Activated CD8-positive, alpha-beta memory T cell treated with anti-CD3 and anti-CD28 coated beads, Interleukin-2, amount 50 U/mL, for 48 hours (primary cell): ENCODE measurements at places on chromosomes 3 and 15.

GRCh38 chr3:23640471-23641146 is 165.1 kb upstream of the UBE2E1 start:
- DNase-seq, result no peak

GRCh38 chr3:160870327-160870726 is 114.3 kb downstream of the PPM1L start:
- DNase-seq, result no peak

GRCh38 chr3:110492876-110493275 is 578.7 kb upstream of the NECTIN3 start:
- DNase-seq, result no peak

DNA sequence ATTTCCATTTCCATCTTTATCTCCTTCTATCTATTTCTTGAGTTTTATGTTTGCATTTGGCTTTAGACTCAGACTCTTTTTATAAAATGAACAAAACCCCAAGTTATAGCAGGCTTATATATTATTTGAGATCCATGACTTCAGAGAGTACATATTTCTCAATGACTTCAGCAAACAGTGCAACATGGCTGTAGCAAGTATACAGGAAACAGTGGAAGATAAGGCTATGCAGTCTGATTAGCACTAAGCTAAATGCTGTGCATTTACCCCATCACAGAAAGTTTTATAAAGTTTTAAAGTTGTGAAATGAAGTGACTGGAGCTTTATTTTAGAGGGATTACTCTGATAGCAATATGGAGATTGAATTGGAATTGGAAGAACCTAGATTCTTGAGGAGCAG is 463.5 kb upstream of the TGFBR2 start:
- no peak for DNase-seq

DNA sequence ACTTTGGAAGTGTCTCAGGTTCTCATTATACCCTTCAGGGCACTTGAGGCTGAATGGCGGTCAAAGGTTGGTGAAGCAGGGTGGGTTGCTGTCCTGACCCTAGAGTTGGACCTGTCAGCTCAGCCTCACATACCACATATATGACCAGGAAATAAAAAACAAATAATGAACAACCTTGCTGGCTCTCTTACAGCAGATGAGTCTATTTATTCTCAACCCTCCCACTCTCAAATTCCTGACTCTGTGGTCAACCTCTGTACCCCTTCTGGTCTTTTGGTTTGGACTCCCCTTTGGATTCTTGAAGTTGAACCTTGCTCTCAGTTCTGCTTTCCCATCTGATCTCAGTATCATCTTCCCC is 16.9 kb downstream of the PPP2R3A start:
- no peak for DNase-seq

- DNase-seq, result no peak
Observed at GRCh38 chr3:172536505-172536904, 13.3 kb upstream of the TNFSF10 start.

GRCh38 chr15:31382713-31383045 is 56.0 kb downstream of the KLF13 start:
- DNase-seq, result no peak

- no peak for DNase-seq
Observed at GRCh38 chr3:197038679-197039462, 9.3 kb upstream of the MELTF start.

DNA sequence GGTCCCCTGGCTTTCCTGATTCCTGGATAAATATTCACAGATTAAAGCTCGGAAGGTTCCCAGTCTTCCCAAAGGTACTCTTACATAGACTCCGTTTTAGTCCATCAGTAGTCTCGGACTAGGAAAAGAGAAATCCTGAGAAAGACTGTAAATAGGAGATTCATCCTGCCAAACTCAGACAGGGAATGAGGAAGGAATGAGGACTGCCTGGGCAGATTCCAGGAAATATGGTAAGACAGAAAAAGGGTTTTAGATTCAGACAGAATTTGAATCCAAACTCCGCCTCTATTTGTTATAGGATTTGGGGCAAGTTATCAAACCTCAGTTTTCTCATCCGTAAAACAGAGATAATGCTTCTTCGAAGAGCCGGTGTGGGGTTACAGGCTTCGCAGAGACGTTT is 77.8 kb upstream of the VGLL4 start:
- DNase-seq, result no peak

- DNase-seq, result no peak
Observed at GRCh38 chr15:61621146-61621545, 392.0 kb upstream of the RORA start.

- no peak for DNase-seq
Observed at GRCh38 chr3:55661141-55661540, 174.0 kb upstream of the WNT5A start.

DNA sequence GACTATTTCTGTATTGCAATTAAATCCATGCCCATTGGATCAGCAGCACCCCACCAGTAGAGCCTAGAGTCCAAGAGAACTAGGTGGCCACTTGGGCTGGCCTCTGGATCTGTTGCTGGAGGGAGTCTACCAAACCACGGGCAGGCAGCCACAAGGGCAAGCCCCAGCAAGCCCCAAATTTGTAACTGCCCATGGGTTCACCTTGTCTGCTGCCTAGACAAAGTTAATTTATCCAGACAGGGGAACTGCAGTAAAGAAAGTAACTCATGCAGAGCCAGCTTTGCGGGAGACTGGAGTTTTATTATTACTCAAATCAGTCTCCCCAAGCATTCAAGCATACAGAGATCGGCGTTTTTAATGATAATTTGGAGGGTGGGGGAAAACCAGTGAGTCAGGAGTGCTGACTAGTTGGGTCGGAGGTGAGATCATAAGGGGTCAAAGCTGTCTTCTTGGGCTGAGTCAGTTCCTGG is 74.0 kb upstream of the TERB2 start:
- DNase-seq, result peak; percentile 61

DNA sequence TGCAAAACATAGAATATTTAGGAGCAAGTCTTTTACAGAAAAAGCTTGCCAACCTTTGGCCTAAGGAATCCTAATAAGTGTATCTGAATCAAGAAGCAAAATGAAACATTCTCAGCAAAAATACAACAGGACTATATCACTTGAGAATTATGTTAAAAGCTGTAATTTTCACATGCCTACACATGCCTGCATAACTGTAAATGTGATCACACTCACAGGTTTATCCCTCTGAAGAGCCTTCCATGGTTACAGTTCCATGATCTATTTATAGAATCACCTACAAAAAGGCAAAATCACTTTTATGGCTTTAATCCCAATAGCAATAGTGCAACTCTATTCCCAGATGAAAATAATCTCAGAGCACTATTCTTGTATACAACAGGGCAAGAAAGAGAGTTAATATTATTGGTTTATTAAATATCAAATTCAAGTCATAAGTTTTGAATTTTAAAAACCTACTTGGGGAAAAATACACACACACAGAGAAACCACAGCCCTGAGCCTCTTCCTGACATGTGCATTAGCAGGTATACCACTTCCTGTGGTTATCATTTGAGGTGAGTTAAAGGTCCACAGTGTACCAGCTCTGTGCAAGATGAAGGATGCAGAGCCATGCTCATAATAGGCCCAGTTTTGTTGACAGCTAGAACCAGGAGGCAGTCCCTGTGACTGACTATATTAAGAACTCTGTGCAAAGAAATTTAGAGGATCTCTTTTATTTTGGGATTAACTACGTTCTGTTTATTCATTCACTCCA is 252.5 kb upstream of the TGFBR2 start:
- no peak for DNase-seq

DNA sequence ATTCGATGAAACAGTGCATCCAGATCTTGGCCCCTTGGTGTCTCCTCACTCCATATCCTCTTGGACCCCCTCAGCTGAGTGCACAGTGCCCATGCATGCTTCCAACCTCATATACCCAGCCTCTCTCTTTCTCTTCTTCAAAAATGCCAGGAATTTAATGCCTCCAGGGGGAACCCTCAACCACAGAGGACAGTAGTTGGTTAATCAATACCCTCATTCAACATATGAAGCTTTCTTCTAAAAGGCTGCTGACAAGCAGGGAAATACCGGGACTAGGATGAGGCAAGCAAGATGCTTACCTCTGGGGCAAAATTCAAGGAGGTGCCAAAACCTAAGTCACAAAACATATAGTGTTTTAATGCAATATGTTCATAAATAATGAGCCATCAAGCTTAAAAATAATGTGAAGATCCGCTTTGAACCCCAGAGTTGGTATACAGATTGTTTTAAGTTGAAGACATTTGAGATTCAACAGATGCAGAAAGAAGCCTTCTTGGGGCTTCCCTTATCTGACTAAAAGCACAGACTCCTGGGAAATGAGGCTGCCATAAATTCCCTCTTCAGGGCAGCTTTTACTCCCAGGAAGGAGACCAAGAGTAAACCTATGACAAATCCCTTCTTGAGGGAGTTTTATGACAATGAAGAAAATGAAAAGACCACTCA is 48.2 kb upstream of the FHIT start:
- no peak for DNase-seq

- no peak for DNase-seq
Observed at GRCh38 chr15:22888120-22888859, 49.8 kb downstream of the NIPA2 start.

DNA sequence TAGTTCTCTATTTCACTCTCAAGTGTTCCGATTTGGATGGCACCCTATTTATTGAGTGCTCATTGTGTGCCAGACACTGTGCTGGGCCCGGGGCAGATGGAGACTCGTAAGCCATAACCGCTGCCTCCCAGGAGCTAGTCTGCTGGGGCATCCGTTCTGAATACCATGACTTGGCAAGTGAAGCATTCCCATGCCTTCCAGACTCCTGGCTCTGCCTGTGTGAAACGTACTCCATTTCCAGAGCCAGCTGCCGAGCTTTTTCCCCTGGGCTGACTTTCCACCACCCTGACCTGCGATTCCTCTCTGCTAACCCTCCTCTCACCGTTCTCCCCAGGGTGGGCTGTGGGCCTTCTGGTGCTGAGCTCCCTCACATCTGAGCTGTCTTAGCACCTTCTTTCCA is 303.1 kb upstream of the CTDSPL start:
- DNase-seq, result no peak

DNA sequence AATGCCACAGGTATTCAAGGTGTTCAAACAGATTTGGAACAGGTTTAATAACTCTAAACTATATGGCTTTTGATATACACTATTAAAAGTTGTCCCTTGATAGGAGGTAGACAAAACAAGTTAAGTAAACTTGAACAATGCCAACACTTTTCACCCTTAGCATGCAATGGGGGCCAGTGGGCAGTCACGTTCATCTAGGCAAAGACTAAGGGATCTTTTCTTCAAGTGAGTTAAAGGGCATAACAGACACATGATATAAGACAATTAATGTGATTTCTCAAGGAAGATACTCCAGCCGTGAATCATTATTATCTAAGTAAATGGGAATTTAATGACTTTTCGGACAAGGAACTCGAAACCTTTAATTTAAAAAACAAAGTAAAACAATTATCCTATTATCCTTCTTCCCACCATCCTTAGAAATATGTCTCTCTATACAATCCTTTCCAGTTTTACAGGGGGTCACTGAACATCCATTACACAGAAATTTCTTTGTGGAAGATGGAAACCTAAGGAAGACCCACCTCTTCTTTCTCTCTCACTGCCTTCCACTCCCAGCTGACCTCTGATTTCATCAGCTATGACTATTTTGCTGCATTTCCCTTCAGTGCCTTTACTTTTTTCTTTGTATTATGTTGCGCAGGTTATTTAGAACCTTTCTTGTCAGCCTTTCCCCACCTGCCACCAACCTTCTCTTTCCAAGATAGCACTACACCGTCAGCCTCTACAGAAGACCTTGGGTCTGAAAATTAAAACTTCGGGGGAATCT is 1.5 kb downstream of the CLDN1 start:
- no peak for DNase-seq

DNA sequence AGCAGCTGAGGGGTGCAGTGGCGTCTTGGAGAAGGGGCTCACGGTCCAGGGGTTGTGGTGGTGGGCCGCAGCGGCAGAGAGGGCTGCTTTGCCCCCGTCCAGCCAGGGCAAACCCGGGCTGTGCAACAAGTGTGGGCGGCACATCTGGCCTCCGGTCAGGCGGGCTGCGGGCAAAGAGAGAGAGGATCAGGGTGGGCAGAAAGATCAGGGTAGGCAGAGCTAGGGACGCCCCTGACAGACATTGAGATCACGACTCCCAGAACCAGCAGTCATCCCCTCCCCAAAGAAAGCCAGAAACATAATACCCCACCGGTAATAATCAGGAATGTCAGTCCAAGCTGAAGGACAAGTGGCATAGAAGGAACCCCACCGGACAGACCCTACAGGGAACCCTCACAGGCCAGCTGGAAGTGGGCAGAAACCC is 6.8 kb downstream of the GATA2 start:
- DNase-seq, result no peak

DNA sequence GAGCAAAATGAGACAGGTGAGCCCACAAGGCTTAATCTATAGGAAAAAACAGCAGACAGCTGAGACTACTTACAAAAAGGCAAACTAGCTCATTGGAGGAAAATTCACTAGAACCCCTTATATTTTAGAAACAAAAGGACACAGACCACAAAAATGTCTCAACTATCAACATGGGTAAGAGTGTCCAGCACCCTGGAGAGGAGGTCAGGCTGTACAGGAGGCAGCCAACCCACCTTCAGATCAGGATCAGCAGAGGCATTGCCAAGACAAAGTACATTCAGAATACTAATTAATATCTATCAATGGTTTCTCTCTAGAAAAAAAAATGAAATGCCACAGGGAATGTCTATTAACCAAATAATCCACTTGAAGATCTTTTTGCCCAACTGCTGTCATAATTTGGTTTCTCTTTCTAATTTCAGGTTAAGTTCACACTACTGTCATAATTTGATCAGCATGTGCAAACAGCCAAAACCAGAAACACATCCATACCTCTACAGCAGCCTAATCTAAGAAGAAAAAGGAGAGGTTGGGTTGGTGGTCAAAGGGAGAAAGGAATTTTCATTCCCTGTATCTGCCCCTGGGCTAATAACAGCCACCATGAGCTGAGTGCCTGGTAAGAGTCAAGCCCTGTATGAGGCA is 26.0 kb upstream of the THBS1 start:
- DNase-seq, result no peak

DNA sequence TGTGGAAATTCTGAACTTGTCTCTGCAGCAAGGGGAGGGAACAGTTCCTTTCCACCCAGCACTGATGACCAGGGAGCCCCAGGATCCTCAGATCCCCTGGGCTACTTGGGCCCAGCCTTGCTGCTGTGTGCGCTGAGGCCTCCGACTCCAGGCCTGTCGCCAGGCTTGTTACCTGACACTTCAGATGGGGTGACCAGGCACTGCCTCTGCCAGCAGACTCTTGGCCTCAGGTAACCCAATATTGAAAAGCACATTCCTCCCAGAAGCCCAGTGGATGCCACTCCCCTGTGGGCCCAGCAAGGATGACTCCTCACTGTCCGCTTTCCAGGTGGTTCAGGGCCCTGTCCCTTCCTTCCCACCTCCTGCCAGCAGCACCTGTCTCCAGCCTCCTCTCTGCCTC is 3.5 kb upstream of the PLA2G4E start:
- no peak for DNase-seq

DNA sequence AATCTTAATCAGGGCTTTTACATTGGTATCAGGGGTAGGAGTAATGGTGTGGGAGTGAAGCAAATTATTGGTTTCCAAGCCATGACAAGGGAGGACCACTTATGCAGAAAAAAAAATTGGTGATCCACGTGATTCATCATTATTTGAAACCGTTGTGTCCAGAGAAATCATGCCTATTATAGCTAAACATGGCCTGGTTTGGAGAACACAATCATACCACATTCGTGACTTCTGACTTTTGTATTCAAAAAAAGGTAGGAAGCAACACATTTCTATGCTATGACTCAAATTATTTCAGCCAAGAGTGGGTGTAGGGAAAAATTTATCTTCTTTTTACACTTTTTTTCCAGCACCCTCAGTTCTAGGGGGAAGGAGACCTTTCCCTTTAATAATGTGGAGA is 924.3 kb upstream of the GBE1 start:
- DNase-seq, result no peak

GRCh38 chr15:23420806-23421575 is 26.1 kb downstream of the GOLGA6L2 start:
- DNase-seq, result no peak

- no peak for DNase-seq
Observed at GRCh38 chr3:186971578-186971977, 41.3 kb downstream of the ST6GAL1 start.
